ENCODE measurements at places on chromosomes 4 and X. TPM values are rescaled to one million over a fixed set of nuclear protein-coding genes. Genes with fewer than 3 reads are reported as not detected.
A peak's percentile ranks its signal among the peaks of the same experiment; 100 is the strongest.

Gene ADAMTS3
- 0.15 TPM for total RNA-seq

Gene VCX3B
- total RNA-seq: not detected

Gene ADH5
- 240 TPM for total RNA-seq

Gene SLC25A6
- total RNA-seq: 419 TPM

Gene PHOX2B
- not detected for total RNA-seq

Gene VCX
- not detected for total RNA-seq

Gene NLRP2B
- total RNA-seq: not detected

Gene CTAG1A
- total RNA-seq: not detected

Gene NIPAL1
- total RNA-seq: 47.9 TPM

Gene FRAS1
- 4.0 TPM for total RNA-seq

DNA sequence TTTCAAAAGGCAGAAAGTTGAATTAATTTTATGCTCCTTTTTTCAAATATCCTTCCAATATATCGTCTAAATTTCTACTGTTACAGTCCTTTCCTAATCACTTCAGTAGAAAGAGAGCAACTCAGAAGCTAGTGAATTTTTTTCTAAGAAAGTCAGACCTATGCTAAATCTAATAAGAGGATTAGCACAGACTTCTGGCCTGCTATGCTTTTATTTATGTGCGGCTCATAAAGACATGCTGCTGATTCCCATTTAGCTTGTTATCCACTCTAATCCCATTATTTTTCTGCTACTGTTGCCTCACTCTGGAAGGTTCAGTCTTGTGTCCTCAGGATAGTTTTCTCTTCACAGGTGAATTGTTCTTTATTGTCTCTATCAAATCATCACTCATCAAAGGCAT is 473.5 kb upstream of the FAM241A start:
- no peak for DNase-seq

- DNase-seq: no peak
Measured at GRCh38 chr4:166228112-166228511, 355.1 kb downstream of the TLL1 start.

DNA sequence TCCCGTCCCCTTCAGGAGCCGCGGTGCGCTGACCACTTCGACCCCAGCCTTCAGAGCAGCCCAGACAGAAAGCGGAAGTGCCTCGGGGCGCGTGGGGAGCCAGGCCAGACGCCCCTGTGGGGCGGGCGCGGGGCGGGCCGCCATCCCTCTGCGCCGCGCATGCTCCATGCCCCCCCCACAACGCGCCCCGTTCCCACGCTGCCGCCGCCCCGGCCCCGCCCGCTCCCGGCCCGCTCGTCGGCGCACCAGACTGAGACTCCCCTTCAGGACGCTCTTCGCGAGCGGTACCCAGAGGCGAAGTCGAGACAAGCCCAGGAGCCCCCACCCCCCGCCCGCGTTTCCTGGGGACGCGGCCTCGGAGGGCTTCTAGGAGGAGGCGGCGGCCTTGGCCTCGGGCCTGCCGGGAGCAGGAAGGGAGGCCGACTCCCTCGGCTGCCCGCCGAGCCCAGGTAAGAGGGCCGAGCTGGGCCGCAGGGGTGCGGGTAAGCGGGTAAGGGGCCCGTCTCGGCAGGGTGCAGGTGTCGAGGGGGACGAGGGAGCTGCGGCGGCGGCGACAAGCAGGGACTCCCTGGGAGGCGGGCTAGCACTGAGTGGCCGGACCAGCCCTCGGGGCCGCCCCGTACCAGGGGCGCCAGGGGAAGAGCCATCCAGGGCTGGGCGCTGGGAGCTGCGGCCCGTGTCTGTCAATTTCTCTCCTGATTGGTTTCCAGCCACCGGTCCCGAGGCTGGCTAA is at the start of gene ZFP92:
Gene ZFP92, plus strand, starts transcription at position 218 of the 733 bp plus-strand sequence. CDS start 6,851 bp downstream, outside the sequence.
- DNase-seq: no peak

DNA sequence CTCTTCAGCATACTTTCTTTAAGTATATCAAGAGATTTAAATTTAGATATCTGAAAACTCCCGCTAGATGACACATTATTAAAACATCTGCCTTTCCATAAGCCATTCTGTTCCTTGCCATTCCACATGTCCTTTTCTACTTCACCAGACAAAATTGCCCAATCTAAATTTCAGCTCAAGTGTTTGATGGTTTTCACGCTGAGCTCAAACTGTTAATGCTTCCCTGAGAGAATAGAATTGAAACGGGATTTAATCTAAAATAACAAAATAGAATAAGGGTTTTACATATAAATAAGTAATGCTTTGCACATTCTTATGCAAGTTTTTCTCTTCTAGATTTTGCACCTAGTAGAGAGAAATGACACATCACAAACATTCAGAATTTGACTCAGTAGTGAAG is 764.5 kb upstream of the TENM3 start:
- DNase-seq: no peak

DNA sequence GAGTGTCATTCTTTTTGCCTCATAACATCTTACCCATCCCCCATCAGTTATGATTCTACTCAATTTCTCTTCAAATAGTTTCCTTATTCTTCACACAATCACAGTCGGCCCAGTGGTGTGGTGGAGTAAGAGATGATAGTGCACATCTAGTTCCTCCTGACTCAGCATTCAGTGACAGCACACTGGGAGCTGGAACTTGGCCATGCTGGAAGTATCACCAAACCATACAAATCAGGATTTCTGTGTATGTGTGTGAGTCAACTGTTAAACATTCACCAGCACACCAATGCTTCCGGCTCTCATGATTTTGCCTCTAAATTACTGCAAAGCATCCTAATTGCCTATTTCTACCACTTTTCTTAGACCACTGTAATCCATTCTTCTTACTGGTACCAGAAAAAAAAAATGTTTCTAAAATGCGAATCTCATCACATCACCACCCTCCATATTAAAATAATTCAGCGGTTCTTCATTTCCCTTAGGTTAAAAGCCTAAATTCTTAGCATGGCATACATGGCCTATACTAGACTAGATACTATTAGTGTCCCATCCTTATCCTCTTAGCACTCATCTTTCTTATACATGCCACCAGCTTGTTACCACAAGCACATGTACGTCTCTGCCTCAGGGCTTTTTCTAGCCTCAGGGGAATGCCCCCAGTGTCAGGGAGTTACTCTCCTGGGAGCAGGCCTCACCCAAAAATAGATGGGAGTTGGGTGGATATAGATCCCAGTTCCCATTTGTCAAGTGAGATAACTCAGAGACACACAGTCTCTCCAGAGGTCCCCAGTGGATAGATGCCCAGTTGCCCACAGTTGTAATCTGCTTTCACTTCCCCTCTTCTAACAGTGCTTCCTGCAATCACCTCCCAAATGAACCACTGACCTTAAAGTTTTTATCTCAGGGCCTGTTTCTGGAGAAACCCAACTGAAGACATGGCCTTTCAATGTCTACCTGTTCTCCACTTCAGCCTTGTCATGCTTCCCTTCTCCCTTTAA is 49.2 kb upstream of the DDX53 start:
- DNase-seq: peak; percentile 18

- no peak for DNase-seq
Measured at GRCh38 chr4:152281822-152282221, 254.1 kb downstream of the FBXW7 start.

GRCh38 chrX:19799319-19800182 is 87.8 kb downstream of the SH3KBP1 start:
- DNase-seq: no peak

- DNase-seq: no peak
Measured at GRCh38 chrX:38882894-38883626, 81.8 kb downstream of the MID1IP1 start.

DNA sequence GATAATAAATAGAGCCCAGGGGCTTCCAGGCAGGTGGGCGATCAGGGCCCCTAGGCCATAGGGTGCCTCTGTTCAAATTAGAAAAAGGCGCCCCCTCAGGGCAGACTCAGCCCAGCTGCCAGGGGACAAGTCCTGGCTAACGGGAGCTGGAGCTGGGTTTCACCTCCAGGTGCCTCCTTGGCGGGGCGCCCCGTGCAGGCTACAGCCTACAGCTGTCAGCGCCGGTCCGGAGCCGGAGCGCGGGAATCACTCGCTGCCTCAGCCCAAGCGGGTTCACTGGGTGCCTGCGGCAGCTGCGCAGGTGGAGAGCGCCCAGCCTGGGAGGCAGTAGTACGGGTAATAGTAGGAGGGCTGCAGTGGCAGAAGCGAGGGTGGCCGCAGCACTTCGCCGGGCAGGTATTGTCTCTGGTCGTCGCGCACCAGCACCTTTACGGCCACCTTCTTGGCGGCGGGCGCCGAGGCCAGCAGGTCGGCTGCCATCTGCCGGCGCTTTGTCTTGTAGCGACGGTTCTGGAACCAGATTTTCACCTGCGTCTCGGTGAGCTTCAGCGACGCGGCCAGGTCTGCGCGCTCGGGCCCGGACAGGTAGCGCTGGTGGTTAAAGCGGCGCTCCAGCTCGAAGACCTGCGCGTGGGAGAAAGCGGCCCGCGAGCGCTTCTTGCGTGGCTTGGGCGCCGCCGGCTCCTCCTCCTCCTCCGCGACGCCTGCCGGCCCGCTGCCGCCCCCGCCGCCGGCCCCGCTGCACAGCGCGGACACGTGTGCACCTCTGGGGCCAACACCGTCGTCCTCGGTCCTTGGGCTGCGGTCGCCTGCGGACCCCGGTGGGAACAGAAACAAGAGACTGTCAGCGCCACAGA is 2.4 kb downstream of the NKX3-2 start:
- peak; percentile 62 for DNase-seq

DNA sequence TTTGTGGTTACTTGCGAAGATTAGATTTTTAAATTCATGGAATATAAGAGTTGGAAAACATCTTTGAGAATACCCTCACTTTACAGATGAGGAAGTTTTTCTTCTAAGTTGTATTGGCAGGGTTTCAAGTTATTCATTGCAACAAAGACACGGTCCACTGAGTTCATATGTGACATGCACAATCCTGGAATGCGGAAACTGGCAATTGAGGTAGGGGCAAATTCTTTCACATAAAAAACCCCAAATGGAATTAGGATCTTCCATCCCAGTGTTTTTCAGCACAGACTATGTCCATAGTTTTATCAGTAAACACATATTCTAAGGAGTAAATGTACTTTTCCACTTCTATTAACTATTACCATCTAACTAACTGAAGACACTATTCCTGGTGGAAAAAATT is 81.8 kb upstream of the NAP1L5 start:
- DNase-seq: no peak

DNA sequence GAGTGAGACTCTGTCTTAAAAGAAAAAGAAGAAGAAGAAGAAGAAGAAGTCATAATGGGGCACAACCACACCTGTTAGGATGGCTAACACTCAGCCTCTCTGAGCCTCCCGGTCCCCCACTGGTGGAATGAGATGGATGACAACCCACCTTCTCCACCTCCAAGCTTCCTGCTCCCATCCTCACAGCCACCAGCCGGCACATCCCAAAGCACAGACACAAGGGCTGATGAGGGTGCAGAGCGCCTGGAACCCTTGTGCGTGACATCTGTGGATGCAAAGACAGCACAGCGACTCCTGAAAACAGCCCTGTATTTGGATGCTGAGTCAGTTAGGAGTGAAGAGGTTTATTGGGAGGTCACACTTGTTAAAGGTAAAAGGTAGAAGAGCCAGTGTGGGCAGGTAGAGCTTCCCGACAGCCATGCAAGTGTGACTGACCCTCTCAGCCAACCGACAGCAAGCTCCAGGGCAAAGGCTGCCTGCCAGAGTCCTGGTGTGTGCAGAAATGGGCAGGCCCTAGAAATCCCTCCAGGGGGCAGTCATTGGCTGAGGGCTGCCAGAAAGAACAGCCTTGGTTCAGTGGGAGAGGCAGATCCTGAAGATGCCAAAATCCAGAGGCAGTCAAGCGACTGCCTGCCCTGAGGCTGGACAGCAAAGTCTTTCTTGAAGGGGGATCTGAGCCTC is 26.6 kb upstream of the MAN2B2 start:
- no peak for DNase-seq

GRCh38 chr4:182062936-182063335 is 180.3 kb upstream of the TENM3 start:
- DNase-seq: no peak

- no peak for DNase-seq
Measured at GRCh38 chr4:41795796-41796385, 47.4 kb upstream of the PHOX2B start.

- no peak for DNase-seq
Measured at GRCh38 chrX:3244203-3244743, 102.2 kb downstream of the MXRA5 start.

GRCh38 chrX:85882601-85883000 is 164.8 kb downstream of the CHM start:
- DNase-seq: no peak

- DNase-seq: no peak
Measured at GRCh38 chr4:140448830-140449229, 21.4 kb upstream of the CLGN start.

DNA sequence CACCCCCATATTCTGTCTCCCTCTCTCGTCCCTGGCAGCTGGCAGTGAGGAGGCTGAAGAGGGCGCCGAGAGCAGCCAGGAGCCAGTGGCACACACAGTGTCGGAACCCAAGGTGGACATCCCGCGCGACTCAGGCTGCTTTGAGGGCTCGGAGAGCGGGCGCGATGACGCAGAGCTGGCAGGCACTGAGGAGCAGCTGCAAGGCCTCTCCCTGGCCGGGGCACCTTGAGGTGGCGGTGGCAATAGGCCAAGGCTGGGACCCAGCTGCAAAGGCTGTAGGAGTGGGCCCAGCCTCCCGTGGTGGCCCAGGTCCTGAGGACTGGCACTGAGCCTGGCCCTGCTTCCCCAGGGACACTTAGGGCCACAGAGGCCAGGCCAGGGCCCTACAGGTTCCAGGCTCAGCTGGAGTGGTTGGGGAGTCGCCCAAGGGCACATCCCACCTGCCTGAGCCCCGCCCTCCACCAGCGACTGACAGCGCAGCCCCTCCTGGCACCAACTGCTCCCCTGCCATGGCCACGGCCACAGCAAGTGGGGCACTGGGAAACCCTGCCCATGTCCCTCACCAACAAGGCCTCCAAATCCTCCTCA is 13.9 kb downstream of the SASH3 start:
- DNase-seq: no peak

- DNase-seq: no peak
Measured at GRCh38 chr4:95701500-95702170, 138.3 kb upstream of the PDHA2 start.

GRCh38 chrX:110425222-110426154 is 66.8 kb downstream of the RTL9 start:
- no peak for DNase-seq

GRCh38 chr4:23333946-23334878 is 555.6 kb downstream of the PPARGC1A start:
- peak; percentile 21 for DNase-seq

DNA sequence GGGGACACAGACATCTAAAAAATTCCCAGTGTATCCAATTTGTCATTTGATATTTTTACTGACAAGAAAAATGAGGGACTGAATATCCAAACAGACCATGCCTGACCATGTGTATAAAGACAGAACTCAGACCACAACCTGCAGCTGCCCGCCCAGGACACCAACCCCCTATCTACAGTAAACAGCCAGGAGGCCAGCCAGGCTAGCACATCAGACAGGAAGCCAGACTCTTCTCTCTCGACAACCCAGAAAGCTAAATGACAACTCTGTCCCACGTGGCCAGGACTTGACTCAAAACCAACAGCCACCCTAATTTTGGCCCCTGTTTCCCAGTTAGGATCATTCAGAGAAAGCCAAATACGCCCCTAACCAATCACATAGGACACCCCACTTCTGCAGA is 15.1 kb downstream of the AFAP1 start:
- DNase-seq: no peak

GRCh38 chrX:37959212-37960021 is 46.9 kb upstream of the SYTL5 start:
- no peak for DNase-seq

Measured in colonic mucosa (tissue), 4 donors.